Fibroblast of skin of right quadriceps (primary cell): ENCODE measurements at places on chromosomes 2 and 18.
A peak's percentile ranks its signal among the peaks of the same experiment; 100 is the strongest.

GRCh38 chr2:238225911-238226697, 13.7 kb downstream of the HES6 start:
- DNase-seq = peak; percentile 32

- no peak for DNase-seq
These were observed 160.6 kb downstream of the MTCL1 start for GRCh38 chr18:8865934-8866333.

DNA sequence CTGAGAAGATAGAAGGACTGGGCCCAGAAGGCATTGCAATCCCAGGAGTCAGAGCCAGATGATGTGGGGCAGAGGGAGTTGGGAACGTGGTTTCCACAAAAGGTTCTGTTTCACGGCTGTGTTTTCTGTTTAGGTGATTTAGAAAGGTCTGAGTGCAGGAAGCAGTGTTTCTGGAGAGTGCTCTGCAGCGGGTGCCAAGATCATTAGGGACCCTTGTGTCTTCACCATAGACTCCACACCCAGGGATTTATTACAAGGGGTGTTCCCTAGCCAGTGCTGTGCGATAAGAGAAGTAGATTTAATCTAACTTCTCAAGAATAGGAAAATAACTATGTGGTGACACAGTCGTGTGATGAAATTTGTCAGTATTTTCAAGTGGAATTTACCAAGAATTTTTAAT, 221.1 kb upstream of the TPO start:
- DNase-seq = no peak

DNA sequence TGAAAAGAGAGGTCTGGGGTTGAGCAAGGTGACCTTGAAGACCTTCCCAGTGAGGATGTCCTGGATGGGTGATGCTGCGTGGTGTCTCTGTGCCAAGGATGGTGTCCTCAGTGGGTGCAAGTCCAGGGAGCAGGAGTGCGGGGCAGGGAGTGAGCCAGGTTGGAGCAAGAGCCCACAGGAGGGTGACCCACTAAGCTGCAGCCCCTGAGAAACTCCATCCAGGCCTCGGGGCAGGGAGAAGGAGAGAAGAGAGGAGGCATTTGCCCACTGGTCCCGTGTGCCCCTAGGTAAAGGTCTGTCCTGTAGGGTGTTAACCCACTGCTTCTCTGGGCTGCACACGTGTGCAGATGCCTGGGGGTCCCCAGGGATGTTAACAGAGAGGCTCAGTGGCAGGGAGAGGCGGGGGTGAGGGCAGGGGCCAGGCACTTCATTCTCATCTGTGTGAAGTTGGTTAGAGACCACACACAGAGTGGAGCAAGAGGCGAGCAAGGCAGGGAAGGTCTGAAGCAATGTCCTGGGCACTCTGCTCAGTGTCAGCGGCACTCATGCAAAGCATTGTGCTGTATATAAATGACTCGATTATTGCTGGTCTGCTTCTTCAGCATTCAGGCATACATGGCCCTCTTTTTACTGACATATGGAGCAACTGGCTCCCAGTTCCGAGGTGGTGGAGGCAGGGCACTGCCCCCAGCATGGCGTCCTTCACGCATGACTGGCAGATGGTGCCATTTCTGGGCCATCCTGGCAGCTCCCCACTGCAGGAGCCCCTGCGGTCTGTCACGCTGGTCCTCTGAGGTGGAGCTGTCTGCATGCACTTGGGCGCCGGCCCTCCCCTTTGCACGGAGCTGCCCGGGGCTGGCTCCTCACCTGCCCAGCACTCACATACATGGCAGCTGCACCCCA, 117.2 kb upstream of the HS6ST1 start:
- no peak for DNase-seq

DNA sequence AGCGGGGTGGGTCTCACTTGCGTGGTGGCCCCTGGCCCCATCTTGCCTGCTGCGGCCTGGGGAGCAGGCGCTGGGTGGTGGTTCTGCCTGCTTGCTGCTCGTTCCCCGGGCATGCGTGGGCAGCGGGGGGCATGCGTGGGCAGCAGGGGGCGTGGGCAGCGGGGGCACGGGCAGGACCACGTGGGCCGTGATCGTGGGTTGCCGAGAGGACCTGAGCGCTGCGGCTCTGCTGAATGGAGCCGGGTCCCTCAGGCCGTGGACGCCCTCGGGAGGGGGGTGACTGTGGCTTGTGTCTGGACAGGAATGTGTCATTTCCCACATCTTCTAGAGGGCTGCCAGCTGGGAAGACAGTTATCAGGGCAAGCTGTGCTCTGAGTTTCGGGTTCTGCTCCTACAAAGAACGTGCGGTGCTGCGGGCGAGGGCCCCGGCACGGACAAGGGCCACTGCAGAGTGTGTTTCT, 8.3 kb upstream of the GAL3ST2 start:
- no peak for DNase-seq

GRCh38 chr2:118990757-118991545, 49.0 kb downstream of the MARCO start:
- no peak for DNase-seq

GRCh38 chr2:98572211-98572610, 36.1 kb downstream of the COA5 start:
- DNase-seq = no peak

- peak; percentile 88 for DNase-seq
These were observed 193.8 kb upstream of the RND3 start for GRCh38 chr2:150681120-150681804.

GRCh38 chr2:209613649-209614305, 157.9 kb upstream of the UNC80 start:
- DNase-seq = no peak

DNA sequence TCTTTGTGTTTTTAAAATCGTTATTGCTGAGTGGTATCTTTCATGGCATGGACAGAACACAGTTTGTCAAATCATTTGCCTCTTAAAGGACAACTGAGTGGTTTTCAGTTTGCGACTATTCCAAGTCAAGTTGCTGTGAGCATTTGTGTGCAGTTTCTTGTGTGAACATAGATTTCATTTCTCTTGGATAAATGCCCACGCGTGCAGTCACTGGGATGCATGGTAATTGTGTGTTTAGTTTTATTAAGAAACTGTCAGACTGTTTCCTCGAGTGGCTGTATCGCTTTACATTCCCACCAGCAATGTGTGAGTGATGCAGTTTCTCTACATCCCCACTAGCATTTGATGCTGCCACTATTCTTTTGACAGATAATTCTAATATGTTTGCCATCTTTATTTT, 154.0 kb upstream of the ARL4C start:
- DNase-seq = no peak

DNA sequence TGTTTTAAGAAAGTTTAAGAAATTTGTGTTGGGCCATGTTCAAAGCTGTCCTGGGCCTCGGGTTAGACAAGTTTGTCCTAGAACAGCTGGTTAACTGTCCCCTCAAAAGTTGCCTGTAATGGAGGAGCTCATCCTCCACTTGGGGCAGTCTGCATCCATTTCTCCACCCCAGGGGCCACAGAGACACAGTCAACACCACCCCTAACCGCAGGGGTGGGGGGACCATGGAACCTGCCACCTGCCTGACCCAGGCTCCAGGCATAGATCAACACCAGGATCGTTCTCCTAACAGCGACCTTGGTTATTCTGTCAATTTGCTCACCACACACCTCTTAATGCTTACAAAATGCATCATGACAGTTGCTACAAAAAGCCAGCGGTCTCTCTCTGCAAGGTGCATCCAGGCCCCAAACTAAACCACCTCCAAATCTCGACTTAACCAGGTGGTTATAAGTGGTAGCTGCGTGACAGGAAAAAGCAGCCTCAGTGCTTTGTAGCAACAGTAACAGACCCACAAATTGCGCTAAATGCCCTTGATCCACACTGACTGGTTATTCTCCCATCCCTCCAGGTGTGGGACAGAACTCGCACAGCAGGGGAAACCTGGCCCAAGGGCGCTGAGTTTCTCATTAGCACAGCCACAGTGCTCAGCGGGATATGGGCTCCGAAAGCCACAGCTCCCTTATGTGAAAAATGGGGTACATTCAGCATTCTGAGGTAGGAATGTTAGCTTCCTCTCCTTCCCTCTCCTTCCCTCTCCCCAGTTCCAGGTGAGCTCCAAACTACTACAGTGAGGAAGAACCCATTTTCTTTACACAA, 48.0 kb downstream of the HDLBP start:
- DNase-seq = no peak
